ENCODE measurements at places on chromosomes 13 and 19. TPM values are rescaled to one million over a fixed set of nuclear protein-coding genes. Genes with fewer than 3 reads are reported as not detected.

TTYH1 gene
- total RNA-seq = 0.62 TPM

CGB8 gene
- total RNA-seq = not detected

GARIN5A gene
- total RNA-seq = 2.0 TPM

PDE4A gene
- 25.8 TPM for total RNA-seq

STK11 gene
- total RNA-seq = 116 TPM

KIR2DL1 gene
- not detected for total RNA-seq

KLK15 gene
- not detected for total RNA-seq

RXFP2 gene
- total RNA-seq = not detected

MISP gene
- total RNA-seq = 5.8 TPM

ZNF560 gene
- not detected for total RNA-seq
